ENCODE measurements at places on chromosomes 11 and 22.

DNA sequence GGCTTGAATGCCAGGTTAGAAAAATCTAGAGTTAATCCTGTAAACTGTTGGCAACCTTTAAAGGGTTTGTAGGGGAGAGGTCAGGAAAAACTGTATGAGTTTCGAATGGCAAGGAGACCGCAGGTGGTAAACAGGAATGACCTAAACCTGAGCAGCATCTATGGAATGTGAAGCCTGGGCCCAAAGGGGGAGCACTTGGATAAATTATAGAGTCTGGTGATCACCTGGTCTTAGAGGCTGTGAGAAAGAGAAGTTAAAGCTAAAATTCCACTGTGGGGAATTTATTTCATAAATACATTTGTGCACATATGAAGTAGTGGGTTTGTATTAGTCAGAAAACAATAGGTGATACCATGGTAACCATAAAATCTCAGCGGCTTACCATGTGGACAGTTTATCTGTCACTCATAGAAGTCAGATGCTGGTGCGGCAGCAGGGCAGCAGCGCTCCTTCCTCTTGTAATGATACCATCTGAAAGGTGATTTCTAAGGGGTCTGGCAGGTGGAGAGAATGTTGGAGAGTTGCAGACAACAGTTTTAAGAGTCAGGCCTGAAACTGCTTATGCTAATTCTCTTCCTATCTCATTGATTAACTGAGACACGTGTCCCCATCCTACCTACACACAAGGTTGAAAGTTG, 1104.4 kb upstream of the CCDC90B start:
- H3K4me1 ChIP-seq = no peaks in the 10 kb centered on the region
- H3K27me3 ChIP-seq = no peaks in the 10 kb centered on the region
- no peaks in the 10 kb centered on the region for H3K36me3 ChIP-seq
- no peak for DNase-seq
- H3K27ac ChIP-seq = no peak overlapping the region

DNA sequence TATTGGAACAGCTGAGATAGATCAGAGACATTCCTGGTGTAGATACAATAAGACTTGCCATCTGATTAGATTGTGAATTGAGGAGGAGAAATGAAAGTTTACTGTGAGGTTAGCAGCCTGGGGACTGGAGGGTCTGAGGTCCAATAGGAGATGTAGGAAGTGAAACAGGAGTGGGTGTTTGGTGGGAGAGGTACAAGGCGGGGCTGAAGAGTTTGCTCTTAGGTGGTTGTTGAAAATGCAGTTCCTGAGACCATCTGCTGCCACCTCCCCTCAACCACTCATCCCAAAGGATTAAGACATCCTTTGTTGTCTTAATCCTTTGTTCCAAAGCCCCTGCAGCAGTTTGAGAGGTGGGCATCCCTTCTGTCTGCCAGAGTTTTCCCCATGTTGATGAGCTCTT, 14.8 kb downstream of the PIWIL4 start:
- no peaks in the 10 kb centered on the region for H3K36me3 ChIP-seq
- no peaks in the 10 kb centered on the region for H3K27me3 ChIP-seq
- DNase-seq = no peak
- no peaks in the 10 kb centered on the region for H3K4me1 ChIP-seq
- H3K27ac ChIP-seq = no peak overlapping the region

- no peaks in the 10 kb centered on the region for H3K4me1 ChIP-seq
- no peaks in the 10 kb centered on the region for H3K36me3 ChIP-seq
- no peak overlapping the region for H3K27ac ChIP-seq
Measured at GRCh38 chr11:35491231-35491871, 34.1 kb downstream of the PAMR1 start.

GRCh38 chr11:62501432-62501891, 45.1 kb downstream of the AHNAK start:
- H3K36me3 ChIP-seq = no peaks in the 10 kb centered on the region
- H3K27ac ChIP-seq = no peak overlapping the region
- no peaks in the 10 kb centered on the region for H3K27me3 ChIP-seq
- H3K4me1 ChIP-seq = no peaks in the 10 kb centered on the region

DNA sequence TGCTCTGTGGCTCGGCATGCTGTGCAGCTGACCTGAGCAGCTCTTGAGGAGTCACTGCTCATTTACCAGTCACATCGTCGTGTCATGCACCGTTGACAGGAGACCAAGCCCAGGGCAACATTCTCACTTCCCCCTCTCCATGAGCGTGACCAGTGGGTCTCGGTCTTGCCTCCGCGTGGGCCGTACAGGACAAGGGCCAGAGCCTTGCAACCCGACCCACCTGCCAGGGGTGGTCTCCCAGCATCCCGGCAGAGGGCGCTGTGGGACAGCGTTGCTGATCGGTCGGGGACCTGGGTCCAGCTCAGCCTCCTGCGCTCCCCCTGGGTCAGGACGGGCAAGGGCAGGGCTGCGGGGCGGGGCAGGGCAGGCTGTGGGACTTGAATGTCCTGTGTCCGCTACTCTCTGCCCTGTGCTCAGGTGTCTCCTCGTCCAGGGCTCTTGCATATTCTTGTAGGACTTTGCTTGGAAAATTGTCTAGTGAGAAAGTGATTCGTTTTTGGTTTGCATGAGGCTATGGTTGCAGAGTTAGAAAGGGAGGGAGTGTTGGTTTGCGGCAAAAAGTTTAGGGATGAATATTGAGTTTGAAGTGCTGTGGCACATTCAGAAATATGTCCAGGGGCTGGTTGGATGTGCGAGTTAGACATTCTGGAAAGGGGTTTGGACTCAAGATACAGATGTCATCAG, 16.2 kb downstream of the EIF4G2 start:
- peaks cover 8% of the 10 kb centered on the region for H3K36me3 ChIP-seq
- H3K4me1 ChIP-seq = peaks cover 4% of the 10 kb centered on the region
- no peaks in the 10 kb centered on the region for H3K27me3 ChIP-seq
- H3K27ac ChIP-seq = no peak overlapping the region
- H3K4me3 ChIP-seq = peak overlapping the region; percentile 40

Measured in naive thymus-derived CD4-positive, alpha-beta T cell (primary cell).